ENCODE measurements at places on chromosomes 1 and 21.

DNA sequence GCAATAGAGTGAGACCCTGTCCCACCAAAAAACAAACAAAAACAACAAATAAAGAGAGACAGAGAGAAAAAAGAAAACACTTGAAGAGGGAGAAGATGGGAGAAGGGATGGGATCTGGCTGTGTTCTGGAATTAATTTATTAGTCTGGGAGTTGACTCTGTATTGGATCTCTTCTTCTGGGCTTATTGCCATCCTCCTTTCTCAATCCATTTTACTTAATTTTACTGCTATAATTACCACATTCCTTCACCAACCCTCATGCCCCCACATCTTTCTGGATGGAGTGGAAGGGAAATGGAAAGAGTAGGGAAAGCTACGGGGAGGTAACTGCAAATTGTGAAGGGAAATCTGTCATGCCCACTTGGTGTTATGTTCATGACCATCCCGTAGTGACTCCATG lies 42.9 kb downstream of the FMN2 start:
- no peak for DNase-seq

DNA sequence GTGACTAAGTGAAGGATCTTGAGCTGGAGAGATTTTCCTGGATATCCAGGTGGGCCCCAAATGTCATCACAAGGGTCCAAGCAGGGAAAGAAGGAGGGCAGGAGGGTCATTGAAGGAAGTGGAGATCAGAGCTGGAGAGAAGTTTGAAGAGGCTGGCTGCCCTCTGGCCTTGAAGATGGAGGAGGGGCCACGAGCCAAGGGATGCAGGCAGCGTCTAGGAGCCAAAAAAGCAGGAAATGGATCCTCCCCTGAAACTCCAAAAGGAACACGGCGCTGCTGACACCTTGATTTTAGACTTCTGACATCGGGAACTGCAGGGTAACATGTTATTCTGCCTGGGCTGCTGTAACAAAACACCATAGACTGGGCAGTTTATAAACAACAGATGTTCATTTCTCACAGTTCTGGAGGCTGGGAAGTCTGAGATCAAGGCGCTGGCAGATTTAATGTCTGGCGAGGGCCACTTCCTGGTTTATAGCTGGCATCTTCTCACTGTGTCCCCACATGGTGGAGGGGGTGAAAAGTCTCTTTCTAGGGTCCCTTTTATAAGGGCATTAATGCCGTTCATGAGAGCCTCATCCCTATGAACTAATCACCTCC lies 28.8 kb upstream of the ZBTB21 start:
- DNase-seq: no peak

DNA sequence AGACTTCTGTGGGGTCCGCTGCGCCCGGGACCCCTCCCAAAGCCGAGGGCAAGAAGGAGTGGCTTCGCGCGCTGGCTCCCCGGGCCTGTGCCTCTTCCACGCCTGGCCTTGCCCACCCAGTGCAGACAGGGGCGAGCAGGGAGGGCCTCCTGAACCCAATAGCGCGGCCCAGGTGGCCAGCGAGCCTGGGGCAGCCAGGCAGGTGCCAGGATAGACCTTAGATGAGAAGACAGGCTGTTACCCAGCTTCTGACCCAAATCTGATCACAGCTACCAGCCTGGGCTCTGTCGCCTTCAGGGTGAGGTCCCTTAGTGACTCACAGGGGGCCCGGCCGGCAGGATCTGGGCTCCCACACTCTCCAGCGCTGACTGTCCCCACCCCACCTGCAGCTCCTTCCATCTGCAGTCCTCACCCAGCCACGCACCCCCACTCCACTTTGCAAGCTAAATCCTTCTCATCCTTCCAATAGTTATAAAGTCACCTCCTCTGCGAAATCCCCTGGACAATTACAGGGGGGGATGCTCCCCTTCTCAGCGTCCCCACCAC lies 9.6 kb downstream of the CLEC20A start:
- no peak for DNase-seq

DNA sequence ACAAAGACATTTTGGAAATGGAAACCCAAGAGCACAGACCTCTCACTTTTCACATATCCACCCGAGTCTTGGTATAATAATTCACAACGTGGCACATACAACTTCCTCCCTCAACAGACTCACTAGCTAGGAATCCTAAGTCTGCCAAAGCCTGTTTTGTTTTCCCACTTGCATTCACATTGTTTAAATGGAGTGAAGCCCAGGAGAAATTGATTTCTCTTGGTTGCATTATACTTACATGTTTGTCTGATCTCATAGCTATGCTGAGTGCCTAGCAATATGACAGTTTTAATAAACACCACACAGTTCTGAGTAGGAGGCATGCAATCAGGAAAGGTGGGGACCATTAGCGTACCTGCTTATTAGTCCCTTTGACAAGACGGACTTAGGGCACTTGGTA lies 348.6 kb upstream of the ADGRL4 start:
- DNase-seq: no peak

GRCh38 chr1:236035681-236036101 lies 29.2 kb downstream of the NID1 start:
- DNase-seq: no peak

DNA sequence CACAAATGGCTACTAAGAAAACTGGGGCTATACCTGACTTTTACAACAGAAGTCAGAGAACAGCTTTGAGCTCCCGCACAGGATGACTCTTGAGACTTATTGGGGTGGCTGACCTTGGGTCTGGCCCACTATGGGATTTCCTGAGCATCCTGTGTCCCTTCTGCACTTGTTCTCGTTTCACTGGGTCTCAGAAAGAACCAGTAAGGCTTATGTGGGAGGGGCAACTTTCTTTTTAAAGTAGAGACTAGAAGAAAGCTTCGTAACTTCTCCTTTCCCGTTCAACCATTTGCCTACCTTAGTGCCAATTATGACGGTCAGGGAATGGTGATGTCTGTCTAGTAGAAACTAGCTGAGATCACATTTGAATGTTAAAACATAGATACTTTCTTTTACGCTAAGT lies 59.5 kb upstream of the C1orf105 start:
- no peak for DNase-seq

DNA sequence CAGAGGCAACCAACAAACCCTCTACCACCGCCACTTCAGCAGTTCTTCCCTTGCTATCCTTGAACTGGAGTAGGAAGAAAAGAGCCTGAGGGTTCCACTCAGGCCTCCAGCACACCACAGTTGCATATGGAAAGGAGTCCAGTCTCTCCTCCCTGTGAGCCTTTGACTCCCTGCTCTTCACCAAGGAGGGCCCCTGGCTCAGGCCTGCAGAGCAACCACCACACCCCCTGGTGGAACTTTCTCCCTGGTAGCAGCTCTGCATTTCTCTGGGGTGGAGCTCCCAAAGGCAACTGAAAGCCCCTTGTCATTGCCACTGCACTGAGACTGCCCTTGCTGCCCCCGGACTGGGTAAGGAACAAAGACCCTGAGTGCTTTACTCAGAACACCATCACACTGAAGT lies 1021.5 kb upstream of the ADGRL2 start:
- DNase-seq: no peak

GRCh38 chr1:27071049-27071416 lies 58.4 kb upstream of the TENT5B start:
- no peak for DNase-seq

- DNase-seq: no peak
Measured at GRCh38 chr1:194776657-194777056, 1590.2 kb upstream of the B3GALT2 start.

DNA sequence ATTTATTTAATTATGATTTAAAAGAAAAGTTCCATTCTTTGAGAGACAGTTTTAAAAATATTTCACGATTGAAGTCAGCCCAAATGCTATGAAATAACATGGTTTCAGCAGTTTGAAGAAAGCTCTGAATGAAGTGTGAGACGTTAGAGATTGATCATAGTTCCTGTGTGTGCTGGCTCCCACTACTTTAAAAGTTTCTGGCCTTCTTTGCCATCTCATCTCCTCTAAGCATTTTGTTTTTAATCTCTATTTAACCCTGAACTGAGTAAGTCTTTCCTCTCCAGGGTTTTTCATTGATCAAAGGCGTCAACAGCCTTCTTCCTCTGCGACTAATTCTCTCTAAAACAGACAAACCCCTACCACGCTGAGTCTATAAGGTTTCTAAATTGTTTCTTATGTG lies 225.3 kb upstream of the B3GALT2 start:
- DNase-seq: peak; percentile 65

GRCh38 chr1:15578921-15579682 lies 5.7 kb downstream of the AGMAT start:
- peak; percentile 61 for DNase-seq

GRCh38 chr1:220032911-220033310 lies 13.4 kb downstream of the EPRS1 start:
- DNase-seq: no peak

DNA sequence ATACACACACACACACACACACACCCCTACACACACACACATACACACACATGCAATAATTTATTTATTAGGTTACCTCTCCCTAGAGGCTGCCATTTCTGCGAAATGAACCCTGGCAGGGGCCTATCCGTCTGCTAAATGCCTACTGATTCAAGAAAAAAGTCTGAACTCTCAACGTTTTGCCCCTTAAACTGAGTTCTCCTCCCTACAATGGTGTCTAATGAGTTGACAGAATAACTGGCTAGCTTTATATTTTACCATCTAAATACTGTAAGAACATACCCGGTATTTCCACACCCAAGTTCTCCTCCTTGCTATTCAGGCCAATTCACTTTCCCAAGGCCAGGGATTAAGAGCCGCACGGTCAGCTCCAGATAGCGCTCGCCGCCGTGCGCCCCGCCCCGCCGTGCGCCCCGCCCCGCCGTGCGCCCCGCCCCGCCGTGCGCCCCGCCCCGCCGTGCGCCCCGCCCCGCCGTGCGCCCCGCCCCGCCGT lies 339 bp upstream of the RNPC3 start:
- no peak for DNase-seq

DNA sequence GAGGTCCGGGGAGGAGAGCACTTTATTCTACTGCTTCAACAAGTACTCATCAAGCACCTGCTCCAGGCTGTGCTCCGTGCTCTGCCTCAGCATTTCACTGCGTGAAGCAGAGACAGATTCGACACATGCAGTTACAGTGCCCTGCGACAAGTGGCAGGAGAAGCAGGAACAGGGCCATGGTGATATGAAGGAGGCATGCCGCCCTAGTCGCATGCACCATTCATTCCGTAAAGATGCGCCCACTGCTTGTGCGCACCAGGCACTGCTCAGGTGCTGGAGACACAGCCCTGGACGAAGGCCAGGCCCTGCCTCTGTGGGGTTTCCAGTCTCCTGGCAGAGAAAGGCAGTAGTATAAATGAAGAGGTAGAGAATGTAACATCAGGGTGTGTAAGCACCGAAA lies 206.6 kb downstream of the HIVEP3 start:
- no peak for DNase-seq

DNA sequence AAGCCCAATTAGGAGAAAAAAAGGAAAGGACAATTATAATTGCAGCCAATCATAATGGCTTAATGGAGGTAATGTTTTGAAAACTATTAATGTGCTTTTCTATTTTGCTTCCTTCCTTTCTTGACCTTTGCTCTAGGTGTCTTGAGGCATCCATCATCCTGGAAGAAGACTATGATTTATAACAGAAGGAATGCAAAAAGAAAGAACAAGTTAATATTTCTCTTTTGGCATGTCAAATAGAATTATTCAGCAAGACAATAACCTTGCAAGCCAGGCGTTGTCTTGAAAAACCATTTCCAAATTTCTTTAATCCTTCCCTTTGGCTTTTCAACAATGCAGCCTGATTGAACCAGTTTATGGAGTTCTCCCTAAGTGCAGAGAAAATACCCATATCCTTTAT lies 107.7 kb upstream of the USP24 start:
- DNase-seq: no peak

DNA sequence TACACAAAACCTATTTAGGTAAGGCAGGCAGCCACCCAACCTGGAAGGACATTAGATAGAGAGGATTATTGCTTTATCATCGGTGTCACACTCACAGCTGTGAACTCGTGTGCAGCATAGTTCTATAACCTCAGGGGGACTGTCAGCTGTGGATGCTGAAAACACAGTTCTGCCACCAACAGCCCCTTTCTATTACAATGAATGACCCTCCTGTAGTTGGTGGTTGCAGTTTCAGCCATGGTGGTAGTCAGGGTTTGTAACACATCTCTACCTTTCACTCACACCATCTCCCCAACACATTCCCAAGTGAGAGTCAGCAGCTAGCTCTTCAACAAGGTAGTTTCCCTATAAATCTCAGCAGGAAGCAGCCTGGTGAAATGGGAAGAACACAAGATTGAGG lies 136.8 kb downstream of the ZC3H11B start:
- no peak for DNase-seq

- no peak for DNase-seq
Measured at GRCh38 chr1:96472471-96472870, 249.1 kb upstream of the PTBP2 start.

DNA sequence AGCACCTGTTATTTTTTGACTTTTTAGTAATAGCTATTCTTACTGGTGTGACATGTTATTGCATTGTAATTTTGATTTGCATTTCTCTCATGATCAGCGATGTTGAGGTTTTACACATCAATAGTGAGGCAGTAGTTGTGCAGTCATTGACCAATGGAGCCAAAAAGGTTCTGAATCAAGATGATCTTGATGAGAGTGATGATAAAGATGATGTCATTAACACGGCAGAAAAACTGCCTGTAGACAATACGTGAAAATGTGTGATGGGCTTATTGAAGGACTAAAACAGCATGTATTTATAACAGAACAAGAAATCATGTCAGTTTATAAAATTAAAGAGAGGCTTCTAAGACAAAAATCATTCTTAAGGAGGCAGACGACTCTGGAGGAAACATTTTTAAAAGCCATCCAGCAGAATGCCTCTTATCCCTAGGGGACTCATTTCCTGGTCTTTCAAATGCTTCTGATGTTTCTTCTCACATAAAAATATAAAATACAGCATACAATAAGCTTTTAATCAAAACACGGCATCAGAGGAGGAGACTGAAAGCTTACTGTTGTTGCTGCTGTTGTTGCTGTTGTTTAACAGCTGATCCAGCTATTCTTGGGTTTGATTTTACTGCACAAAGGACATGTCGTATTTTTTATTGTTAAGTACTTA lies 400.3 kb downstream of the LTN1 start:
- DNase-seq: no peak

DNA sequence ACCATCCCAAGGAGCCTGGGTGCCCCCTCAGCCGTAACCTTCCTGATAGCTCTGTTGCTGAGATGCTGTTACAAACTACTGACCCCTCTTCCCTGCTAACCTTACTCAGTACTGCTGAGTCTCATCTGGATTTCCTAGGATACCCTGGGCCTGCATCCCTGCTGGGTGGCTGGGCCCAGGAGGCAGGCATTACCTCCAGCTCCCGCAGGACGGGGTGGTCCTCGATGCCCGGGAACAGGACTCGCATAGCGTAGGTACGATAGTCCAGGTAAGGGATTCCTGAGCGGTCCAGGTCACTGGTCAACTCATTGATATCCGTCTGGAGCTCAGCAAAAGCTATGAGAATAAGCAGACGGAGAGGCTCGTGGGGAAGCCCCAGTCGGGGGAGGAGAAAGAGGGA lies 131.9 kb upstream of the CD34 start:
- no peak for DNase-seq

DNA sequence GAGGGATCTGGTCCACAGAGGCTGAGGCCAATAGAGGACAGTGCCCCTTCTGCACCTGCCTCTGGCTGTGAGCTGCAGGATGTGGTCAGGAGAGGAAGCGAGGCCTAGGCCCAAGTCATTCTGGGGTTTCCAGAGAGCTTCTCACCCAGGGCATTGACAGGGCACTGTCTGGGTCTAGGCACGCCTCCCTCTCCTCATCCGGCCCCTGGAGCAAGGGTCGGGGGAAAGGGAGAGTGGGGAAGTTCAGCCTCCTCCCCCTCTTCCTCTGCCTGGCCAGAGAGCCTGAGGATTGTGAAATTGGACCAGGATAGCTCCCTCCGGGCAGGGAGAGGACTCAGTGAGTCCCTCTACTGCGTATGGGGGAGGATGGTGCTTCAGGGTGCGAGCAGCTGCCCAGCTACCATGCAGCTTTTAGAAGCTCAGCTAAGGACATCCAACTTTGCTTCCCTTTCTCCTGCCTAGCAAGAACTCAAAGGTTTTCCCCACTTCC lies 6.3 kb upstream of the INAVA start:
- peak; percentile 69 for DNase-seq
